B cell (primary cell): ENCODE measurements at places on chromosomes 7 and 10. TPM values are rescaled to one million over a fixed set of nuclear protein-coding genes. Genes with fewer than 3 reads are reported as not detected.
A peak's percentile ranks its signal among the peaks of the same experiment; 100 is the strongest.

GRCh38 chr7:28355635-28356319, 56.5 kb upstream of the CREB5 start:
- no peak overlapping the region for H3K27ac ChIP-seq
- no peak overlapping the region for H3K4me3 ChIP-seq
- H3K27me3 ChIP-seq = no peaks in the 10 kb centered on the region
- no peaks in the 10 kb centered on the region for H3K36me3 ChIP-seq
- no peak for DNase-seq

GRCh38 chr7:151729521-151729921, 147.4 kb downstream of the PRKAG2 start:
- H3K27me3 ChIP-seq = no peaks in the 10 kb centered on the region
- no peak overlapping the region for H3K4me3 ChIP-seq
- no peaks in the 10 kb centered on the region for H3K36me3 ChIP-seq
- peaks cover 35% of the 10 kb centered on the region for H3K4me1 ChIP-seq
- no peak overlapping the region for H3K27ac ChIP-seq

- H3K27ac ChIP-seq = no peak overlapping the region
- H3K36me3 ChIP-seq = no peaks in the 10 kb centered on the region
- DNase-seq = no peak
- no peak overlapping the region for H3K4me3 ChIP-seq
- H3K4me1 ChIP-seq = no peaks in the 10 kb centered on the region
- no peaks in the 10 kb centered on the region for H3K27me3 ChIP-seq
Observed at GRCh38 chr7:70044064-70044463, 445.8 kb downstream of the AUTS2 start.

GRCh38 chr7:47622946-47623640, 41.2 kb upstream of the TNS3 start:
- H3K36me3 ChIP-seq = no peaks in the 10 kb centered on the region
- no peaks in the 10 kb centered on the region for H3K27me3 ChIP-seq
- H3K27ac ChIP-seq = no peak overlapping the region

DNA sequence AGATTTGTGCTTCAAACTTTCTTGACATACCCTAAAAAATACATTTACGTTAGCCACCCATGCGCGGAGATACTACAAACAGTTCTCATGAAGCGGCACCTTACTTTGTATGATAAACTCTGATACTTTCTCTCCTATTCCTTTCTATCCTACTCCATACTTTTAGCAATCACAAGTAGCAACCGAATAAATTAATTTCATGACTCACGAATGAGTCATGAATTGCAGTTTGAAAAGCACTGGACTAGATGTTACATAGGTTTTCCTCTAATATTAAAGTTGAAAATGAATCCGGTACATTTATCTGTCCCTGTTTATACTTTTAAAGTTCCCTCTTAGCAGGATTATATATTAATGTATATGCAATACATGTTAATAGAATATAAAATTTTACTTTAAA, 67.6 kb downstream of the CUBN start:
- H3K27ac ChIP-seq = no peak overlapping the region
- no peaks in the 10 kb centered on the region for H3K4me1 ChIP-seq
- H3K27me3 ChIP-seq = no peaks in the 10 kb centered on the region
- H3K4me3 ChIP-seq = no peak overlapping the region
- no peaks in the 10 kb centered on the region for H3K36me3 ChIP-seq
- DNase-seq = no peak

DNA sequence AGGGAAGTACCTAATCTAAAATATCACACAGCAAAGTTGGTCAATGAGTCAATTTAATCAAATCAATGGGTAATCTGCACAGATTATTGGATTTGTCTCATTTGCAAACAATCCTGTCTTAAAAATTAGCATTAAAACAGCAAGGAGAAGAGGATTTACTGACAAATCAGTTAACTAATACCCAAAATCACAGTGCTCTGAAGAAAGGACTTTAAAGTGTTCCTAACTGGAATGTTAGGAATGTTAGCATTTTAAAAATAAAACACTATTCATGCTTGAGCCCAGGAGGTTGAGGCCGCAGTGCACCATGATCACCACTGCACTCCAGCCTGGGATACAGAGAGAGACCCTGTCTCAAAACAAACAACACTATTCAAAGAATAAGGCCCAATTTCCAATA, 83.1 kb downstream of the CHCHD3 start:
- H3K4me1 ChIP-seq = no peaks in the 10 kb centered on the region
- DNase-seq = no peak
- H3K27me3 ChIP-seq = no peaks in the 10 kb centered on the region
- no peaks in the 10 kb centered on the region for H3K36me3 ChIP-seq
- H3K4me3 ChIP-seq = no peak overlapping the region

DNA sequence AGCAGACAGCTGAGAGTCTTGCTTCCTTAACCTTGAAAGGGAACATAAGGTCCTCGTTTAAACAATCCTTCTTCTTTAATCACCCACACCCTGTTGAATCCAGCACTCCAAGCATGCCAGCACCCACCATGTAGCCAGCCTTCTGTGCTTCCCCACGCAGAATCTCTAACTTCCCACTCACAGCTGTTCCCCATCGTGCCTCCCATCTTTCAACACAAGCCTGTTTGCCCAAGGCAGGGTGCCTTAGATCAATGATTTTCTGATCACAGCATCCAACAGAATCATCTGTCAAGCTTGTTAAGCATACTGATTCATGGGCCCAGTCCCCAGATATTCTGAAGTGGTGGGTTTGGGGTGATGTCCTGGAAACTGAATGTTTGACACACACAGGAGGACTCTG, 530.8 kb downstream of the SH2D4B start:
- no peaks in the 10 kb centered on the region for H3K27me3 ChIP-seq
- DNase-seq = no peak
- no peaks in the 10 kb centered on the region for H3K36me3 ChIP-seq

GRCh38 chr10:11478807-11479206, 132.6 kb downstream of the USP6NL start:
- no peak for DNase-seq
- H3K27ac ChIP-seq = no peak overlapping the region
- H3K27me3 ChIP-seq = no peaks in the 10 kb centered on the region
- no peak overlapping the region for H3K4me3 ChIP-seq
- H3K36me3 ChIP-seq = peaks cover 46% of the 10 kb centered on the region

- H3K27ac ChIP-seq = no peak overlapping the region
- DNase-seq = no peak
- no peaks in the 10 kb centered on the region for H3K36me3 ChIP-seq
- H3K4me3 ChIP-seq = no peak overlapping the region
- peaks cover 8% of the 10 kb centered on the region for H3K4me1 ChIP-seq
- no peaks in the 10 kb centered on the region for H3K27me3 ChIP-seq
Observed at GRCh38 chr7:65448816-65449504, 75.3 kb downstream of the ZNF92 start.

- H3K4me3 ChIP-seq = no peak overlapping the region
- H3K27ac ChIP-seq = no peak overlapping the region
- H3K27me3 ChIP-seq = no peaks in the 10 kb centered on the region
- DNase-seq = no peak
Observed at GRCh38 chr10:130044067-130045061, 66.3 kb downstream of the C10orf143 start.

DNA sequence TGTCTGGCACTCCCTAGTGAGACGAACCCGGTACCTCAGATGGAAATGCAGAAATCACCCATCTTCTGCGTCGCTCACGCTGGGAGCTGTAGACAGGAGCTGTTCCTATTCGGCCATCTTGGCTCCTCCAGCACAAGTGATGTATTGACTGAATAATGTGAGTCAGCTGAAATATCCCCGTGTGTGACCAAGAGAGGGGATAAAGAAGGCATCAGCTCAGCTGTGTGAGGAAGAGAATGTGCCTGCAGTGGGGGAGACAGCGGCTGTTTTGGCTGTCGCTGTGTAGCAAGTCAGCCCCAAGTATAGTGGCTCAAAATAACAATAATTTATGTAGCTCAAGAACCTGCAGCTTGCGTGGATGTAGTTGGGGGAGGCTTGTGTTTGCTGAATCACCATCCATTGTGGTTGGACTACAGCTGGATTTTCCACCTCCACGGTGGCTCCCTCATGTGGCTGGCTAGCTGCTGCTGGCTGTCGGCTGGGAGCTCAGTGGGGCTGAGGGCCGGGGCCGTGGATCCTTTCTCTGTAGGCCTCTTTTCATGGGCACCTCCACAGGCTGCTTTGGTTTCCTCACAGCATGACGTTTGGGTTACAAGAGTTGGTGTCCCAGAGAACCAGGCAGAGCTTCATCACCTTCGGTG, 434.5 kb downstream of the CCSER2 start:
- H3K27me3 ChIP-seq = no peaks in the 10 kb centered on the region
- no peaks in the 10 kb centered on the region for H3K4me1 ChIP-seq
- H3K36me3 ChIP-seq = no peaks in the 10 kb centered on the region

DNA sequence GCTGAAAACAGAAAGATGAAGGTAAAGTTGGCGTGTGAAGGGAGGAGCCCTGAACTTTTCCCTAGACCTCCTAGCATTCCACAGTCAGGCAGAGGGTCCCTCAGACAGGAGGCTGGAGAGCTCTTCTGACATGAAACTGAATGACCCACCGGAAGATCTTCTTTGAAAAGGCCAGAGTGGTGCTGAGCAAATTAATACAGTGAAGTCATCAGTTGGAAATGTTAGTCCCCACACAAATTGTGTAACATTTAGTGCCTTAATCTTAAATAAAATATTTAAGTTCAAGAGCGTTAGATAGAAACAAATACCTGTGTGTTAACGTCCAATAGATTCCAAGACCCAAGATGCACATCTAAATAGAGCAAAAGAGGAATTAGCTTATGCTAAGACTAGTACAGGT, 49.0 kb upstream of the WNT16 start:
- no peak overlapping the region for H3K4me3 ChIP-seq
- H3K36me3 ChIP-seq = no peaks in the 10 kb centered on the region
- peaks cover 5% of the 10 kb centered on the region for H3K4me1 ChIP-seq
- DNase-seq = no peak
- H3K27ac ChIP-seq = no peak overlapping the region

GRCh38 chr10:1630304-1630703, 107.0 kb downstream of the ADARB2 start:
- H3K27me3 ChIP-seq = peaks cover 9% of the 10 kb centered on the region
- H3K36me3 ChIP-seq = no peaks in the 10 kb centered on the region
- no peak overlapping the region for H3K27ac ChIP-seq

- H3K27ac ChIP-seq = no peak overlapping the region
- DNase-seq = peak; percentile 65
- no peak overlapping the region for H3K4me3 ChIP-seq
- H3K27me3 ChIP-seq = peaks cover 60% of the 10 kb centered on the region
- peaks cover 25% of the 10 kb centered on the region for H3K4me1 ChIP-seq
- no peaks in the 10 kb centered on the region for H3K36me3 ChIP-seq
Observed at GRCh38 chr10:132939957-132940790, 2.2 kb downstream of the CFAP46 start.

- no peaks in the 10 kb centered on the region for H3K4me1 ChIP-seq
- peaks cover 8% of the 10 kb centered on the region for H3K27me3 ChIP-seq
- H3K4me3 ChIP-seq = no peak overlapping the region
- no peak overlapping the region for H3K27ac ChIP-seq
Observed at GRCh38 chr7:151046603-151047573, 1.4 kb upstream of the ASIC3 start.

GRCh38 chr7:140316165-140316661, 82.1 kb downstream of the SLC37A3 start:
- no peaks in the 10 kb centered on the region for H3K27me3 ChIP-seq
- no peak overlapping the region for H3K27ac ChIP-seq
- no peak for DNase-seq
- no peaks in the 10 kb centered on the region for H3K36me3 ChIP-seq
- H3K4me1 ChIP-seq = no peaks in the 10 kb centered on the region
- no peak overlapping the region for H3K4me3 ChIP-seq

- H3K4me1 ChIP-seq = no peaks in the 10 kb centered on the region
- H3K36me3 ChIP-seq = no peaks in the 10 kb centered on the region
- H3K27ac ChIP-seq = no peak overlapping the region
- H3K4me3 ChIP-seq = no peak overlapping the region
- H3K27me3 ChIP-seq = no peaks in the 10 kb centered on the region
- no peak for DNase-seq
Observed at GRCh38 chr10:58104351-58104751, 163.3 kb downstream of the IPMK start.

DNA sequence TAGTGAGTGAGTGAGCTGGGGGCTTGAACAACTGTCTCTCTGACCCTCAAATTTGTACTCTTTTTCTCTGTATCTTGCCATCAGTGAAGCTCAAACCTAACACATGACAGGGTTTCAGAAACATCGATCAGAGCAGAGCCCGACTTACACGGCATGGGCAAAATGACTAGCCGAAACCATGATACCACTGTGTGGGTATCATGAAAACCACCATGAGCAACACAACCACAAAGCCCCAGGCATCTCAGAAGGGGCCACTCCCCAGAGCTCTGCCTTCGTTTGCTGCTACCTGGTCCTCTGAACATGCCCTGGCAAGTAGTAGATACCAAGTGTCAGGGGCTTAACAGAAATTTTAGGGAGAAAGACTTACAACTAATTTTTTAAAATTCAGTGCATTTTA, 308.5 kb downstream of the WDR11 start:
- H3K27ac ChIP-seq = no peak overlapping the region
- no peaks in the 10 kb centered on the region for H3K27me3 ChIP-seq
- H3K4me1 ChIP-seq = no peaks in the 10 kb centered on the region

DNA sequence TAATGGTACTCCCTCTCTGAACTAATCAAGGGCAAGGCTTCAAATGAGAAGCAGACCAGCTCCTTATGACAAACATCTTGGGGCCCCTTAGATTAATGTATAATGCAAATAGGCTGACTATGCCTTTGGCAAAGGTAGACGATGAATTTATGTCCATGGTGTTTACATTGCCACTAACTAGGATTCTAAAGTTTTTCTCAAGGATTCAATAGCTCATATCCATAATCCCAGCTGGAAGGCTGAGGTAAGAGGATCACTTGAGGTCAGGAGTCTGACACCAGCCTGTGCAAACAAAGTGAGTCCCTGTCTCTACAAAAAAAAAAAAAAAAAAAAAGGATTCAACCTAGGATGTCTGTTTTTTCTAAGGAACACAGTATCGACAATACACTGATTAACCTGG, 96.5 kb downstream of the ORC5 start:
- no peak overlapping the region for H3K4me3 ChIP-seq
- no peaks in the 10 kb centered on the region for H3K36me3 ChIP-seq
- H3K27me3 ChIP-seq = no peaks in the 10 kb centered on the region
- H3K27ac ChIP-seq = no peak overlapping the region
- DNase-seq = no peak

DNA sequence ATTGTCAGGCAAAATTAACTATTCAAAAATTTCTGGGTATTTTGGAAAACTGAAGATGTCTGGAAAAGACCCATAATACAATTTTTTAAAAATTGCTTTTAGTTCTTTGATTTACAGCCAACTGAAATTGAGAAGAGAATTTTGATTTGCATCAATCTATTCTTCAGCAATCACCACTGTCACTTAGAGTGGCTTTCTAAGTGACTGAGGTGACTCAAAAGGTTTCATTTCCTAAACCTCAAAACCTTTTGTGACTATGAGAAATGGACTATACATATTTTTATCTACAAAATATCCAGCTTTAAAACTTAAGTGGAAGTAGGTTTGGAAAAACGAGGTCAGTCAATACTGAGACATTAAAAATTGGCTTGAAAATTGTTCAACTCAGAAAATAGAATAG, 60.0 kb downstream of the ENO4 start:
- no peak overlapping the region for H3K27ac ChIP-seq
- no peaks in the 10 kb centered on the region for H3K36me3 ChIP-seq
- H3K4me3 ChIP-seq = no peak overlapping the region
- no peaks in the 10 kb centered on the region for H3K27me3 ChIP-seq
- DNase-seq = no peak

Gene RAMP3
- polyA plus RNA-seq = not detected in 2 replicates

Gene PROSER2
- polyA plus RNA-seq = 0.10 TPM in 1 of 2 replicates, not detected in the other

Gene PLPP4
- not detected in 2 replicates for polyA plus RNA-seq

Gene MIOS
- 28.9 and 43.6 TPM in 2 replicates for polyA plus RNA-seq

Gene PON3
- polyA plus RNA-seq = not detected in 2 replicates

Gene AHR
- 4.8 and 10.2 TPM in 2 replicates for polyA plus RNA-seq

Gene HMX3
- not detected in 2 replicates for polyA plus RNA-seq
